ENCODE measurements at places on chromosomes 3 and 15. TPM values are rescaled to one million over a fixed set of nuclear protein-coding genes. Genes with fewer than 3 reads are reported as not detected.

DNA sequence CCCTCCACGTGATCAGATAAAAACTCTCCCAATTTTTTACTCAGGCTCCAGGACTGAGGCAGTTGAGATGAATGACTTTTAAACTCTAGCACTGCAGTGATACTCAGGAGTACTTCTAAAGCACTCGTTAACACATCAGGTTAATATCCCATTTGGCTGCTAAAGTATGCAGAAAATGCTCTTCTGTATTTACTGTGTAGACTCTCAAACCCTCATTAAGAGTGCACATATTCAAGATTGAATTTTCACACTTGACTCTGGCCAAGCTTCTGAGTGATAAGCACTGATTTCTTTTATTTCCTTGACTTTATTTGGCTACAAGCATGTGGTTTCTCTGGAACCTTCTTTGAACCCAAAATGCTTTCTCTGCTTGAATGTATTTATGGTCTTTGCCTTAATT is 392.3 kb upstream of the NECTIN3 start:
- H3K27me3 ChIP-seq, result no peaks in the 10 kb centered on the region
- H3K4me1 ChIP-seq, result peaks cover 2% of the 10 kb centered on the region
- no peak overlapping the region for H3K4me3 ChIP-seq
- no peak overlapping the region for H3K27ac ChIP-seq

DNA sequence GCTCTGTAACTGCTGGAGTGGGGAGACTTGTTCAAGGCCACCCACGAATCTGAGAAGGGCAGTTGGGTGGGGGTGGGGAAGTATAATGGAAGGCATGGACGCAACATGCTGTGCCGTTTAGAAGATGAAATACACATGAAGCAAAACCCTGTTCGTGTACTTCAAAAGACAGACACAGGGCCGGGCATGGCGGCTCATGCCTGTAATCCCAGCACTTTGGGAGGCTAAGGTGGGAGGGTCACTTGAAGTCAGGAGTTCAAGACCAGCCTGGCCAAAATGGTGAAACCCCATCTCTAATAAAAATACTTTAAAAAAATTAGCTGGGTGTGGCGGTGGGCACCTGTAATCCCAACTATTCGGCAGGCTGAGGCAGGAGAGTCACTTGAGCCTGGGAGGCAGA is 36.9 kb upstream of the SFMBT1 start:
- H3K4me3 ChIP-seq, result no peak overlapping the region
- no peaks in the 10 kb centered on the region for H3K27me3 ChIP-seq
- H3K27ac ChIP-seq, result no peak overlapping the region
- no peaks in the 10 kb centered on the region for H3K4me1 ChIP-seq
- H3K36me3 ChIP-seq, result no peaks in the 10 kb centered on the region

The IGSF10 gene
- not detected for total RNA-seq

DNA sequence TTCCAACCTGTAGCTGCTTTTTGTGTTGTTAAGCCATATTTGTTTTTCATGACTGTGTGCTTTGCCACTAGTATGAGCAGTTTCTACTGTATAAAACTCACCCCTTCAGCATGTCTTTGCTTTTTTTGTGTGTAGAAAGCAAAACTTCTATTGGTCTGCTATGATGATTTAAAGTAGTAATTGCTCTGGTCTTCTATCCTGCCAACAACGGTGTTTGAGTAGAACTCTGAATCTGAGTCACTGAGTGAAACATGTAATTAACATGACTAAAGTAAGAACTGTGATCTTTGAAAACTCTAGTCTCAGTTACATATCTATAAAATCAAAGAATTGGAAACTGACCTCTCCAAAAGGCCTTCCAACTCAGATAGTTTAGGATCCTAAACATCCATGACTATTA is 133.6 kb downstream of the TPRG1 start:
- no peaks in the 10 kb centered on the region for H3K27me3 ChIP-seq
- no peak overlapping the region for H3K27ac ChIP-seq
- H3K4me1 ChIP-seq, result peaks cover 7% of the 10 kb centered on the region

GRCh38 chr15:84953136-84953535 is 28.5 kb upstream of the PDE8A start:
- no peak overlapping the region for H3K27ac ChIP-seq
- H3K4me1 ChIP-seq, result peaks cover 3% of the 10 kb centered on the region
- H3K27me3 ChIP-seq, result peaks cover 25% of the 10 kb centered on the region
- DNase-seq, result no peak

The IL17RD gene
- not detected for total RNA-seq

DNA sequence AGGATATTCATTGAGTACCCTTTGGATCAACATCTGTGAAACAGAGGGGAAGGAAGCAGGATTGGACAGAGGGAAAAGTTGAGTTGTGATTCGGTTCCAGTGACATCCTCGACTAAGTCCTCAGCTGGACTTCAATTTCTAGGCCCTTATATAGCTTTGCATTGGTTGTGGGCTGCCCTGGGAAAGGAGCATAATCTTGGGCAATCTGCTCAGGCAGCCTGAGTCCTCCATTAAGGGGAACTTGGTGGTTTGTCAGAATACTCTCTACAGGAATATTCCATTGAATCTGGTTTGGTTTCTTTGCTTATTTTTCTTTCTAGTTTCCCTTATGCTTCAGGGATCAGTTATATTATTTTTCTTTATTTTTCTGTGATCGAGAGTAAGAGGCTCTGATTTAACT is 94.1 kb downstream of the TCF12 start:
- peaks cover 2% of the 10 kb centered on the region for H3K4me1 ChIP-seq
- no peaks in the 10 kb centered on the region for H3K27me3 ChIP-seq
- H3K27ac ChIP-seq, result no peak overlapping the region
- peaks cover 6% of the 10 kb centered on the region for H3K36me3 ChIP-seq

DNA sequence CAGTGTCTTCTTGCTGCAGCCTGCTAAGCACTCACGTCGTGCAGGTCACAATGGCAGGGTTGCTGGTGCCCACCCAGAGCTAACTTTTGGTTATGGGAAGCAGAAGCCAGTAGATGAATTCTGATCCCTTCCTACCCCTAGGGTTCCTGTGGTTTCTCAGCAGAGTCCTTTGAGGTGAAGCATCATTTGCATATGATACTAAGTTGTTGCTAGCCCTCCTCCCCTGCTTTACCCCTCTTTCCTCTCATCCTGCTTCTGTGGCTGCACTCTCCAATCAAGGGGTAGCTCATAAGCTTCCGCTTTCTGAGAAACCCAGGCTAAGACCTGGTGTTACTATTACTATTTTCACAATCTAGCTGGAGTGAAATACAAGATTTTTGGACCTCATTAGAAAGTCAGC is 22.1 kb upstream of the HEG1 start:
- no peak for DNase-seq
- H3K27ac ChIP-seq, result no peak overlapping the region
- peaks cover 5% of the 10 kb centered on the region for H3K36me3 ChIP-seq
- peak overlapping the region; percentile 26 for H3K4me3 ChIP-seq

GRCh38 chr3:64059484-64060175 is 36.3 kb upstream of the PSMD6 start:
- no peak overlapping the region for H3K4me3 ChIP-seq
- peaks cover 28% of the 10 kb centered on the region for H3K27me3 ChIP-seq
- no peak overlapping the region for H3K27ac ChIP-seq

The SCAANT1 gene
- 1.8 TPM for total RNA-seq

All from activated naive CD8-positive, alpha-beta T cell treated with anti-CD3 and anti-CD28 coated beads, Interleukin-2, amount 10 ng/mL, durations not matched to agents 7 days and 5 days (primary cell).